ENCODE measurements at places on chromosomes 2 and 18.

- DNase-seq = no peak
Measured at GRCh38 chr2:224670203-224670602, 46.0 kb downstream of the CCDC195 start.

- no peak for DNase-seq
Measured at GRCh38 chr2:43300781-43301583, 74.6 kb upstream of the ZFP36L2 start.

GRCh38 chr2:120566331-120567035, 169.2 kb upstream of the GLI2 start:
- DNase-seq = no peak

DNA sequence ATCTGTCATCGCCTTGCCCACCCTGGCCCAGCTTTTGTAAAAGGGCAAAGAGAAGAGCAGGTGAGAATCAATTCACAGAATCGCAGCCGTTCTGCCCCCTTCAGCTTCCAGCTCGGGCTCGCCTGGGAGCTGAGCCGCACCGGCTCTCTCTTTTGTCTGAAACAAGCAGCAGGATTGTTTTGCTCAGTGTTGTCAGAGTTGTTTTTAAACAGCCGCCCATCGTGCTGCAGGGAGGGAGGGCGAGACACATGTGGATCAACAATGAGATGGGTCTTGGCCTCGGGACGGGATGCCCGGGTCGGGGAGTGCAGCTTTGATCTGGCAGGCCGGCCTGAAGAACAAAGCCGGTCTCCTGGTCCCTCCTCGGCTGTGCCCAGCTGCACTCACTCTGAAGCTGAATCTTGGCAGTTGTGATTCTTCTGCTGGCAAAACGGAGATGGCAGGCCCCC, 39.7 kb upstream of the HDAC4 start:
- no peak for DNase-seq

DNA sequence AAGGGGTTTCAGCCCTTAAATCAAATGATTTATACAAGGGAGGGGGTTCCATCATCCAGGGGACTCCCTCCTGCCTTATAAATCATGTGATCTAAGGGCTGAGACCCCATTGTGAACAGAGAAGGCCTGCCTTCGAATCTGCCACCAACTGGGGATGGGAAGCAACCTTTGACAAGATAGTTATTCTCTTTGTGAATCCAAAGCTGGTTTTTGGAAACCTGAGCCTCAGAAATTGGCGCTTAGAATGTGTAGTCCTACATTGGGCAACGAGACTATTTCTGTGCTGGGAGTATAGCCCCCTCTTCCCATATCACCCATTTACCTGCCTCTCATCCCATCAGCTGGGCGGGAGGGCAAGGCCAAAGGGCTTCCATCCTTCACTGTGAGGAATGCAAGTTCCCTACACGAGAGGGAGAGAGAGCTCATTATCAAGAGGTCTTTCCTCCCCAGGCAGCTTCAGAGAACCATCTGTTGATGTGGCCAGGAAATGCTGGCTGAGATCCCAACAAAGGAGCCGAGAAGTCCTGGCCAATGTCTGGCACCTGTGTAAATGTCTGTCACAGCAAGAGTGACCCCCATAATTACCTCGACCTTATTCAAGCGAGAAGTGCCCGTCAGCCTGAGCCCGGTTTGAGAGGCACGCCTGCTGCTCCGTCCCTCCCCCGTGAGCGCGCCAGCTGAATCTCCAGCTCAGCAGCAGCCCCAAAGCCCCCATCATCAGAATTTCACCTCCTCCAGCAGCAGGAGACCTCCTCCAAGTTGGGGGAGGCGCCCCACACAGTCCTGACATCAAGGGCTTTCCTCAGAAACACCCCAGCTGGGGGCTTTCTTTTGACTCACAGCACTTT, 48.4 kb upstream of the APCDD1 start:
- DNase-seq = no peak

DNA sequence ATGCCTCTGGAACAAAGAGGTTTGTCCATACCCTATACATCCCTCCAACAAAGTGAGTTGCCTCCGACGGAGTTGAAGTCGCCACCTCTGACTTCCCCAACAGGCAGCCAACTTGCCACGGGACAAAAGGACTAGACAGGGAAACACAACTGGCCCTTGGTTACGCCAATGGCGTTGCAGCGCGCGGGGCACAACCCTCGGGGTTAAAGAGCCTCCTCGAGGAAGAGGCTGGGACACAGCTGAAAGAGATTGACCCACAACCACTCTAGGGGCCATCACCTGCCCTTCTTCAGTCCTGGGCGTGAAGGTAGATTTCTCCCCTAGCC, 545 bp downstream of the GTF3C2 start:
- no peak for DNase-seq

GRCh38 chr2:234134496-234134895, 84.0 kb downstream of the SPP2 start:
- no peak for DNase-seq

- no peak for DNase-seq
Measured at GRCh38 chr2:176206136-176206535, 17.7 kb downstream of the HOXD1 start.

- DNase-seq = no peak
Measured at GRCh38 chr2:40160751-40161218, 291.1 kb downstream of the SLC8A1 start.

- no peak for DNase-seq
Measured at GRCh38 chr18:41665210-41665609, 289.8 kb upstream of the PIK3C3 start.

Measured in CD4-positive, alpha-beta T cell treated with Interferon gamma for 1 hour (primary cell).